ENCODE measurements at places on chromosomes 11 and 22. TPM values are rescaled to one million over a fixed set of nuclear protein-coding genes. Genes with fewer than 3 reads are reported as not detected.
A peak's percentile ranks its signal among the peaks of the same experiment; 100 is the strongest.

GRCh38 chr22:32828150-32828549 lies 26.6 kb downstream of the TIMP3 start:
- no peak for DNase-seq
- H3K36me3 ChIP-seq, result no peaks in the 10 kb centered on the region
- H3K27ac ChIP-seq, result no peak overlapping the region
- peaks cover 19% of the 10 kb centered on the region for H3K4me1 ChIP-seq

ART1 gene
- total RNA-seq, result not detected

ARHGEF17 gene
- 35.6 TPM for total RNA-seq

DNA sequence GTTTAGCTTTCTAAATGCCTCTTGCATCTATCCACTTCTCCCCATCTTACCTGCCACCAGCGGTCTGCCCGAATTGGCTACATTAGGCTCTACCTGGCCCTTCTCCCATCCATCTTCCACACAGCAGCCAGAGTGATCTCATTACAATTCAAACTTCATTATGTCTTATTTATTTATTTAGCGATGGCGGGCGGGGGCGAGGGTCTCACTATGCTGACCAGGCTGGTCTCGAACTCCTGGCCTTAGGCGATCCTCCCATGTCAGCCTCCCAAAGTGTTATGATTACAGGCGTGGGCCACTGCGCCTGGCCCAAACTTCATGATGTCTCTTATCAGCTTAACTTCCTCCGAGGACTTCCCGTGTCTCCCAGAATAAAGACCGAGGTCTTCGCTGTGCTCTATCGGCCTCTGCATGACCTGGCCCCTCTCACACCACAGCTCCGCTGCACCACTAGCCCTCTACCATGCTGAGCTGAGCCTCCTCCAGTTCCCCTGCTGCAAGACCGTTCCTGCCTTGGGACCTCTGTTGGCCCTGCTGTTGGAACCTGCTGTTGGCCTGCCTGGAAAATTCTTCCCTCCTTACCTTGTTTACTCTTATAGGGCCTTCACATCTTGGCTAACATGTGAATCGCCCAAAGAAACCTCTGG lies 870 bp upstream of the CTTN start:
- H3K27me3 ChIP-seq, result no peaks in the 10 kb centered on the region
- no peaks in the 10 kb centered on the region for H3K36me3 ChIP-seq
- peak; percentile 38 for DNase-seq
- peaks cover 23% of the 10 kb centered on the region for H3K4me1 ChIP-seq
- peak overlapping the region; percentile 94 for H3K27ac ChIP-seq

DNA sequence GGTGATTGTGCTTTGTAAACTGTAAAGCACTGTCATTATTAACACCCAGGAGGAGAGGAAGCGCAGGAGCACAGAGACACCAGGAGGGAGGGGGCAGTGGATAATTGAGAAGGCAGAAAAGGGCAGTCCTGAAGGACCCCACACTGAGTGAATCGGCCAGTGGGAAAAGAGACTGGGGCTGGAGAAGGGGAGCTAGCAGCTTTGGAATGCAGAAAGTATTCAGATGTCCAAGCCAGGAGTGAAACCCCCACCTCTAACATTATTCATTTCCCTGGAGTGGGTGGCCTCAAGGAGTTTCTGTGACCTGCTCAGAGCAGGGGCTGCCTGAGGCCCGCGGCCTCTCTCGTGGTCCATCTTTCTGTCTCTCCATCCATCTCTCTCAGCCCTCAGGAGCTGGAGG lies 38.0 kb upstream of the CDON start:
- H3K36me3 ChIP-seq, result no peaks in the 10 kb centered on the region
- H3K27ac ChIP-seq, result no peak overlapping the region
- H3K4me1 ChIP-seq, result peaks cover 20% of the 10 kb centered on the region
- H3K4me3 ChIP-seq, result no peak overlapping the region
- no peaks in the 10 kb centered on the region for H3K27me3 ChIP-seq

NDUFV1 gene
- total RNA-seq, result 194 TPM

GDPD5 gene
- total RNA-seq, result 7.3 TPM

FGF19 gene
- 1.0 TPM for total RNA-seq

NAALADL1 gene
- 0.76 TPM for total RNA-seq

GRCh38 chr11:20060181-20060580 lies 100.1 kb downstream of the DBX1 start:
- H3K36me3 ChIP-seq, result no peaks in the 10 kb centered on the region
- H3K4me1 ChIP-seq, result peaks cover 26% of the 10 kb centered on the region
- peak overlapping the region; percentile 4 for H3K27ac ChIP-seq
- DNase-seq, result no peak
- no peaks in the 10 kb centered on the region for H3K27me3 ChIP-seq

IGLL1 gene
- total RNA-seq, result not detected

AQP11 gene
- total RNA-seq, result 6.6 TPM

DNA sequence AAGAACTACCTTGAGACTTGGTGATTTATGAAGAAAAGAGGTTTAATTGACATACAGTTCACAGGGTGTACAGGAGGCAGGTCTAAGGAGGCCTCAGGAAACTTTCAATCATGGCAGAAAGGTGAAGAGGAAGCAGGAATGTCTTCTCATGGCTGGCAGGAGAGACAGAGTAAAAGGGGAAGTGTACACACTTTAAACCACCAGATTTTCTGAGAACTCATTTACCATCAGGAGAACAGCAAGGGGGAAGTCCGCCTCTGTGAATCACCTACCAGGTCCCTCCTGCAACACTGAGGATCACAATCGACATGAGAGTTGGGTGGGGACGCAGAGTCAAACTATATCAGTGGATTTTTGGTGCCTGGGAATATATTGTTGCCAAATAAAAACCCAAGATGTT lies 40.3 kb upstream of the OR5D13 start:
- H3K27ac ChIP-seq, result no peak overlapping the region
- H3K4me3 ChIP-seq, result no peak overlapping the region
- DNase-seq, result no peak

- no peaks in the 10 kb centered on the region for H3K4me1 ChIP-seq
- no peak overlapping the region for H3K27ac ChIP-seq
- H3K4me3 ChIP-seq, result no peak overlapping the region
These were observed 67.8 kb upstream of the CHST1 start for GRCh38 chr11:45733176-45733575.

- H3K4me1 ChIP-seq, result peaks cover 16% of the 10 kb centered on the region
- H3K36me3 ChIP-seq, result no peaks in the 10 kb centered on the region
- peaks cover 98% of the 10 kb centered on the region for H3K27me3 ChIP-seq
- no peak overlapping the region for H3K27ac ChIP-seq
These were observed 6.8 kb upstream of the ALX4 start for GRCh38 chr11:44316659-44317240.

DNA sequence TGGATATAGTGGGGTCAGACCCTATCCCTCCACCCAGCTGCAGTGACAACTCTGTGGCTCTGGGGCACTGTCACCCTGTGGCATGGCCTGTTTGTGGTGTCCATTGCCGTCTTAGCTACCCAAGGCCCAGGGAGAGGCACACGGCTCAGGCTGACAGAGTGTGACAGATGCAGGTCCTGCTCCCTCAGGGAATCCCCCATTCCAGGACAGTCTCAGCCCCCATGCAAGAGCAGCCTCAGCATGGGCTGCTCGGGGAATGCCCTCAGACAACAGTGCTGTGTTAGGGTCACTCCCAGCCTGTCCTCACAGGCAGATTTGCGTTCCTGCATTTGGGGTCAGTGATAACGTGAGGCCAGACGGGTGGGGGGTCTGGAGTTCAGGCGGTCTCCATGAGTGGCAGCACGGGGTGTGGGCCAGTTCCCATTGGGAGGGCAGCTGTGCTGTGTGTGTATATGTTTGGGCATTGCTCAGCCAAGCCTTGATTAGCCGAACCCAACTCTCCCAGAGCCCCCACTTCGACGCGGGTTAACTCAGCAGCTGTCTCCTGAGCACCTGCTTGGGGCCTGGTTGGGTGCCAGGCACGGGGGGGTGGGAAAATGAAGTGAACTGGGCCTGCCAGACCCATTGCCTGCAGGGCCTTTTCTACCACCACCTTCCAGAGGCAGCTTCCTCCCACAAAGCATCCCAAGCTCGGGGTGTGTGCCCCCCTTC lies 5.3 kb upstream of the KCNQ1OT1 start:
- no peak for DNase-seq
- H3K27ac ChIP-seq, result no peak overlapping the region
- H3K36me3 ChIP-seq, result no peaks in the 10 kb centered on the region

DNA sequence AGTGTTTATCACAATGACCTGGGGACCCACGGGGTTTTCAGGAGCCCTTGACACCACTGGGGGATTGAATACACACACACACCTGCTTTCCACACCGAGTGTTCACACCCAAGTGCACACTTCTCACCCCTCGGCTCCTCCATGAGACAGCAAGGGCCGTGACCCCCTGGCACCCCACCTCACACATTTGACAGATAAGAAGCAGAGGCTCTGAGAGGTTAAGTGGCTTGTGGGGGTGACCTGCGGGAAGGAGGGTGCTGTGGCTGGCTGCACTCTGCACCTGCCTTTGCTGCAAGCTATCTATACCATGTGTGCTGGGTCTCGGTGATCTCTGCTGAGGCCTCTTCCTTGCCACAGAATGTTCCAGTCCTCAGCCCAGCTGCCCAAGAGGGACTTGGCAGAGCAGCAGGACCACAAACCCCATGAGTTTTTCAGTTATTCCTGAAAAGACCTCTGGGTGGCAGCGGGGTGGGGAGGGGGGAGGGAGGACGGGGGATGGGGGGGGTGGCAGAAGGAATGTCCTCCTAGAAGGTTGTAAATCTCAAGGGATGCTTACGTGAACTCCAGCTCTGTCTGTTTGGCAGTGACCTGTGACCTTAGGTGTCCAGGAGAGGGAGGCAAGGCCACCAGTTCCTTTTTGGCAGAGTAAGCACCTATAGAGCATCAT lies 47.9 kb upstream of the RFPL3 start:
- H3K4me3 ChIP-seq, result no peak overlapping the region
- H3K27ac ChIP-seq, result no peak overlapping the region
- no peak for DNase-seq
- no peaks in the 10 kb centered on the region for H3K27me3 ChIP-seq
- H3K4me1 ChIP-seq, result no peaks in the 10 kb centered on the region

TOB2 gene
- total RNA-seq, result 37.8 TPM

GRCh38 chr11:103963648-103964047 lies 72.8 kb upstream of the DDI1 start:
- H3K36me3 ChIP-seq, result no peaks in the 10 kb centered on the region
- H3K27me3 ChIP-seq, result no peaks in the 10 kb centered on the region
- H3K27ac ChIP-seq, result no peak overlapping the region
- no peak for DNase-seq
- H3K4me1 ChIP-seq, result no peaks in the 10 kb centered on the region

NLRX1 gene
- total RNA-seq, result 13.3 TPM

HOATZ gene
- total RNA-seq, result not detected

- peaks cover 24% of the 10 kb centered on the region for H3K4me1 ChIP-seq
- H3K36me3 ChIP-seq, result no peaks in the 10 kb centered on the region
These were observed 10.1 kb downstream of the STIM1 start for GRCh38 chr11:3865388-3866193.

- no peaks in the 10 kb centered on the region for H3K27me3 ChIP-seq
- H3K4me1 ChIP-seq, result peaks cover 56% of the 10 kb centered on the region
- no peak overlapping the region for H3K4me3 ChIP-seq
- peak overlapping the region; percentile 81 for H3K27ac ChIP-seq
These were observed 6.1 kb downstream of the CAPN5 start for GRCh38 chr11:77072851-77073327.

DNA sequence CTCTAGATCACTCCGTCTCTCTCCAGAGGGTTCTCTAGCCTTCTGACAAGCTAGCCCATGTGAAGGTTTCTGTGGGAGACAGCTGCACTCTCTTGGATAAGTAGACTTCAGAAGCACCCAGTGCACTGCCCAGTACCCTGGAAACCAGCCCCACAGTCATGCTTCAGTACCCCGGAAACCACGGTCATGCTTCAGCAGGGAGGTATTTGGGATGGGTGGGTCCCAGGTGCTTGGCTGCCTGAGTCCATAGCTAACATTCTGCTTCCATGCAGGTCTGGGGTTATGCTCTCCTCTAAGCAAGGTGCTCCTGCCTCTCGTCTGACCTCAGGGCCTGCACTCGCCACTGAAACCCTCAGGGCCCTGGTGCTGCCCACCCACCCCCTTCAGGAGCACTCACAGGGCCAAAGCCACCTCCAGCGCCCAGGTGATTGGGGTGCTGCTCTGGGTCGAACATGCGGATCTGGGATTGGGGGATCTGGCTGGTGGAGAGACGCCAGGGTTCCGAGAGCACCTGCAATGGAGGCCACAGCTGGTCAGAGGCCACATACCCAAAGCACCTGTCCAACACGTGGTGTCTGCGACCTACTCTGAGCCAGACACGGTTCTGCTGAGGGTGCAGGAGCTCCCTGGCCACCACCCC lies 7.3 kb upstream of the SYCE3 start:
- no peak overlapping the region for H3K27ac ChIP-seq
- DNase-seq, result no peak
- H3K4me1 ChIP-seq, result no peaks in the 10 kb centered on the region
- no peaks in the 10 kb centered on the region for H3K27me3 ChIP-seq
- no peak overlapping the region for H3K4me3 ChIP-seq

DNA sequence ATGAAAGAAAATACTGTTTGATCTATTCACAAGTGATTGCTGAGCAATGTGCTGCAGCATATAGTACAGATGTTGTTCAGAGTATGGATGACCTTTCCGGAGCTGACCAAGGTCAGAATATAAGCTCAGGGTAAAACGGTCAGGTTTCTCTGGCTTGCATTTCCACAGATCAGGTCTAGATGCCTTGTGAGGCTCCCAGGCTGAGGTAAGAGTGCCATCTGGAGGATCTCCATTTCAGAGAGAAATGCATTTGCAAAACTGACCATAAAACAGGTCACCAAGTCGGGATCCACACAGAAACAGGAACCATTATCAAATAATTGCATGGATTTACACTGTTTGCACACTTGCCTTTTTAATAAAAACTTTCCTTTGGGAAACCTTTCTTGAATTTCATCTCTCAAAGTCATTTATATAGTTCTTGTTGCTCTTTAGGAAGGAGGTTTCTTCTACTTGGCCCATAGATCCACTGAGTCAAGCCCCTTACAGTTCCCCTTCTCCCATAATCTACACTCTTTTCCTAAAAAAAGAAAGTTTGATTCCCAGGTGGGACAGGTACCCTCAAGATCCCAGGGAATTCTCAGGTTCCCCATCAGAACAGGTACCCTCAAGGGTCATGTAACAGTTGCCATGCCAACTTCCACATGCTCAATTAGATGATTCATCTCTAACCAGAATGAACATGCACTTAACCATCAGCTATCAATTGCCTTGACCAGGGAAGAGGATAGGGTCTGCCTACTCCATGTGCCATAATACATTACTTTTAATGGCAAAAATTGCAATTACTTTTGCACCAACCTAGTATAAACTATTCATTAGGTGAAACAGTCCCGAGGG lies 25.0 kb upstream of the TMPRSS5 start:
- no peaks in the 10 kb centered on the region for H3K27me3 ChIP-seq
- peaks cover 6% of the 10 kb centered on the region for H3K4me1 ChIP-seq
- no peak overlapping the region for H3K4me3 ChIP-seq
- H3K36me3 ChIP-seq, result no peaks in the 10 kb centered on the region

Data from hepatocyte (in vitro differentiated cells).